ENCODE measurements at places on chromosomes 3 and 15.

DNA sequence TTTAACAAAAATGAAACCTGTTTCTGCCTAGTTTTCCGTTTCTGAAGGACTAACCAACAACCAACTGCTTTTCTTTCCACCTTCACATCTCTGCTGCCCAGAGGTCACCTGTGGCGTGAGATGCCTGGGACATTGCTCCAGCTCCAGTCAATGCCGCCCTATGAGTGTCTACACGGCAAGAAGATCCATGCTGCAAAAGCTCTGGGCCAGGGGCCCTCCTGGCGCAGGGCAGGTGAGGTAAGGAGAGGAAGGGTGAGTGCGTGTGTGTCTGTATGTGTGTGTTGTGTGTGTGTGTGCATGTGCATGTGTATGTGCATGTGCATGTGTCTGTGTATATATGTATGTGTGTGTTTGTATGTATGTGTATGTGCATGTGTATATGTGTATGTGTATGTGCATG is 131.4 kb downstream of the NSMCE3 start:
- no peaks in the 10 kb centered on the region for H3K4me1 ChIP-seq
- H3K4me3 ChIP-seq: no peak overlapping the region
- no peak overlapping the region for H3K27ac ChIP-seq
- no peak for DNase-seq
- H3K36me3 ChIP-seq: no peaks in the 10 kb centered on the region

DNA sequence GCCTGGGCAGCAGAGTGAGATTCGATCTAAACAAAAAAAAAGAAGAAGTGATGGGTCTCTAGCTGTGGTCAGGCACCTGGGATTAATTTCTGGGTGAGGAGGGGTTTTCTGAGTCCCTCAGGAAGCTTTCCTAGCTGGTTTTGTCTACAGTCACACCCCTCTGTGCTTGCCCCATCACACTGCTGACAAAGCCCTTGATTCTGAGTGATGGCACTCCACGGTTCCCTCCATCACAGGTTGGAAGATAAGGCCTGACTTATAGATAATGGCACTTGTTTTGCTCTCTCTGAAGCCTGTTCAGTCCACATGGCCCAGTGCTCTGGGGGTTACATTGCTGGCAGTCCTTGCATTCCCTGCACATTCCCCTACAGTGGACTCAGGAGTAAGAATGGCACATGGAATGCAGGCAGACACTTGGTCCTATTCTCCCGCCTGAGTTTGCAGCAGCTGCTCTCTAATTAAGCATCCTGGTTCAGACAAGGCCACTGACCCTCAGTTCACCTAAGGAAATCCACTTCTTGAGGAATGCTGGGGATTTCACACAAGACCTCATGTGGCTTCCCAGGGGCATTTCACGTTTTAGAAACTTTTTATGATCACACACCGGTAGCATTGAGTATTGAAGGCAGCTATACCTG is 81.0 kb upstream of the NMNAT3 start:
- no peak for DNase-seq
- H3K36me3 ChIP-seq: no peaks in the 10 kb centered on the region
- H3K27me3 ChIP-seq: no peaks in the 10 kb centered on the region
- H3K4me3 ChIP-seq: no peak overlapping the region
- H3K4me1 ChIP-seq: no peaks in the 10 kb centered on the region

GRCh38 chr3:39766433-39766832 is 43.0 kb upstream of the MYRIP start:
- H3K27me3 ChIP-seq: no peaks in the 10 kb centered on the region
- no peaks in the 10 kb centered on the region for H3K4me1 ChIP-seq
- H3K27ac ChIP-seq: no peak overlapping the region
- no peaks in the 10 kb centered on the region for H3K36me3 ChIP-seq
- no peak overlapping the region for H3K4me3 ChIP-seq

DNA sequence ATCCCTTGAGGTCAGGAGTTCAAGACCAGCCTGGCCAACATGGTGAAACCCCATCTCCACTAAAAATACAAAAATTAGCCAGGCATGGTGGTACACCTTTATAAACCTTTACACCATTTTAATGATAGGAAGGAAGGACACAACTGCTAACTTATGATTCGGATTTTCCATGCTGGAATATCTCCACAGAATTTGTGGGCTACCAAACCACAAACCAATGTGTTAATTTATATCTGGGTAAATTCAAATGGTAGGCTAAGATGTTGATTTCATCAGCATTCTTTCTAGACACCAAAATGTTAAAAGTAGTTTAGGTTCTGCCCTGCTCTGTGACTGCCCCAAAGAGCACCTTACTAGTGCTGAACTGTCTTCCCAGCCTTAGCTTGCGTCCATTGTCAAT is 72.8 kb downstream of the POLQ start:
- H3K36me3 ChIP-seq: peaks cover 45% of the 10 kb centered on the region
- H3K27me3 ChIP-seq: no peaks in the 10 kb centered on the region
- no peak overlapping the region for H3K27ac ChIP-seq
- DNase-seq: no peak
- no peaks in the 10 kb centered on the region for H3K4me1 ChIP-seq

DNA sequence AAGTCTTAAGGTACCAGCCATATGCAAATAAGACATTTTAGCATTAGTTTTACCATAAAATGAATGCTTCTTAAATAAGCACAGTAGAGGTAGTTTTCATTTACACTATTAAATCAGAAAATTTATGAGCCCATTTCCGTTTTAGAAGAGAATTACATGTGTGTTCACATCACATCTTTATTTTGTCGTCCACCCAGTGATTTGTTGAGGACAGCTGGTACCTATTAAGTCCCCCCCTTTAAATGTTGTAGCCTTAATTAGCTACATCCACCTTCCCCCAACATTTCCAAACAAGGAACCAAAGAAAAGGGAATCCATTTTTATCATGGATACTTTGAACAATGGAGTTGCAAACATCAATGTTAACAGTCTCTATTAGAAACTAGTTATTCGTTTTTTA is 6.8 kb downstream of the IL17RD start:
- peaks cover 41% of the 10 kb centered on the region for H3K4me1 ChIP-seq
- peak overlapping the region; percentile 60 for H3K27ac ChIP-seq
- DNase-seq: peak; percentile 74
- H3K4me3 ChIP-seq: no peak overlapping the region
- H3K36me3 ChIP-seq: no peaks in the 10 kb centered on the region

- H3K4me3 ChIP-seq: no peak overlapping the region
- H3K27me3 ChIP-seq: no peaks in the 10 kb centered on the region
- peaks cover 30% of the 10 kb centered on the region for H3K4me1 ChIP-seq
- H3K27ac ChIP-seq: no peak overlapping the region
These were observed 39.7 kb upstream of the AADAC start for GRCh38 chr3:151774235-151774634.

- no peaks in the 10 kb centered on the region for H3K27me3 ChIP-seq
- H3K4me3 ChIP-seq: no peak overlapping the region
- H3K27ac ChIP-seq: no peak overlapping the region
- no peak for DNase-seq
These were observed 42.8 kb upstream of the CGNL1 start for GRCh38 chr15:57333487-57333886.

DNA sequence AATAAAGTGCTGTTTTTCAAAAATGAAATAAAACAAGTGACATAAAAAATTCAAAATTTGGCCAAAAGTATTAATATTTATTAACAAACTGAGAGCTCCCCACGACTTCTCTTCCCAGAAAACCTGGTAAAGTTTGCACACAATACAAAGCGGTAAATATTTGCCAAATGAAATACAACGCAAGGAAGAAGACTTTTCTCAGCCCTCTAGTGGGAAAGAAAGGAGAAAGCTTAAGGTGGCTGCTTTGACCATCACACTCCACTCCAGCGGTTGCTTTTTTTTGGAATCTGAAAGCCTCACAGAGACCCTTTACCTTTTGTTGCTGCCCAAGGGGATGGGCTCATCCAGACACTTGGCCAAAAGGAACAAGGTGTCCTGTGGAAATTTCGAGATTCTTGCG is 1.1 kb upstream of the GK5 start:
- no peak for DNase-seq
- H3K4me1 ChIP-seq: no peaks in the 10 kb centered on the region
- H3K36me3 ChIP-seq: no peaks in the 10 kb centered on the region
- no peak overlapping the region for H3K27ac ChIP-seq
- H3K4me3 ChIP-seq: no peak overlapping the region
- H3K27me3 ChIP-seq: no peaks in the 10 kb centered on the region

DNA sequence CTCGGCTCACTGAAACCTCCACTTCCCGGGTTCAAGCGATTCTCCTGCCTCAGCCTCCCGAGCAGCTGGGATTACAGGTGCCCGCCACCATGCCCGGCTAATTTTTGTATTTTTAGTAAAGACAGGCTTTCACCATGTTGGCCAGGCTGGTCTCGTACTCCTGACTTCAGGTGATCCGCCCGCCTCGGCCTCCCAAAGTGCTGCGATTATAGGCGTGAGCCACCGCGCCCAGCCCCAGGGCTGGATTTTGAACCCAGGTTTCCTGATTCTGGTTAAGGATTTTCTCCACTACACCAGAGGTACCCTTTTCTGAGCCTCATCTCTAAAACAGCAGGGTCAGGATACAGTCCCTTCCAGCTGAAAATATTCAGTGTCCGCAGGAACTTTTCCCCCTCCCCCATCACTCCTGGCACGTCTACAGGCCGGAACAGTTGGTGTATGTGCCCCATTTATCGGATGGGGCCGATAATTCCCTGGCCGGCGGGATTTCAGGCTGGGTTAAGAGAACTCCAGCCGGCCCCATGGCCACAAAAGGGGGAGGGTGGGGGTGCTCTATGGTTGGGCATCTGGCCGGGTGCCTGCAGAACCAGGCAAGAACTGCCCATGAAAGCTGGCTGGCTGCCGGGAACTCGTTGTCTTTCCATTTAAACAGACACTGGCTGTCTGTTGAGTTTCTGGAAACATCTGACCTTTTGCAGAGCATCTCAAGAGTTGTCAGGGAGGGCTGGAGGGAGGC is 26.8 kb upstream of the SEMA4B start:
- peaks cover 6% of the 10 kb centered on the region for H3K4me1 ChIP-seq
- no peak for DNase-seq
- no peaks in the 10 kb centered on the region for H3K27me3 ChIP-seq
- H3K27ac ChIP-seq: no peak overlapping the region

DNA sequence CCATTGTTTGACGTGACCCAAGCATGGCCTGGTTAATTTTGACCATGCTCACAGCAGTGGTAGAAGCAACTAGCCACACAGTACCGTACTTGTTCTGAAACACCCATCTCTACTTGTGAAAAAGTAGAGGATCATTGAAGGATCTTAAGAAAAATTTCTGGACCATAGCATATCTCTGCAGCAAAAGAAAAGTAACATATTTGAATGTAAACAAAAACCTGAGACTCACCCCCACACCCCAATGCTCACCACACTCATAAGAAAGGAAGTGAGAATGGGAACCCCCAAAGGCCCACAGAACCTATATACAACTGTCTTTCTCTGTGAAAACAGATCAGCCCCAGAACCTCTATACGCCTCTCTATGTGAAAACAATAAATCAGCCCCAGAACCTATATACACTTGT is 33.8 kb upstream of the TFRC start:
- no peaks in the 10 kb centered on the region for H3K4me1 ChIP-seq
- no peaks in the 10 kb centered on the region for H3K36me3 ChIP-seq
- no peaks in the 10 kb centered on the region for H3K27me3 ChIP-seq
- no peak overlapping the region for H3K27ac ChIP-seq
- no peak overlapping the region for H3K4me3 ChIP-seq

DNA sequence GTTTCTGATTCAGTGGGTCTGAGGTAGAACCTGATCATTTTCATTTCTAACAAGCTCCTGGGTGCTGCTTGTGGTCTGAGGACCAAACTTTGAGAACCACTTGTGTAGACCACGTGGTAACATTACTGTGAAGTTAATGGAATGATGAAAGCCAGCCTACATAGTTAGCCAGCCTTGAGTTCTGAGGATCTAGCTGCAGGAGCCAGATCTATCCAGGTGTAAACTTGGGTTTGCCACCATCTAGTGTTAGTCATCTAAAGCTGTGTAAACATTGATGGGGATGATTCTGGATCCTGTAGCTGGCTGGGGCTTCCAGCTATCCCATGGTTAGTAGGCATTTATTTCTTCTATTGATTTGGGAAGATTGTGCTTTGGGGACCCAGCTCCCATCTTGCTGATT is 170.0 kb downstream of the TMEM108 start:
- DNase-seq: no peak
- no peaks in the 10 kb centered on the region for H3K36me3 ChIP-seq
- peaks cover 33% of the 10 kb centered on the region for H3K4me1 ChIP-seq
- no peaks in the 10 kb centered on the region for H3K27me3 ChIP-seq
- H3K27ac ChIP-seq: no peak overlapping the region
- H3K4me3 ChIP-seq: no peak overlapping the region

DNA sequence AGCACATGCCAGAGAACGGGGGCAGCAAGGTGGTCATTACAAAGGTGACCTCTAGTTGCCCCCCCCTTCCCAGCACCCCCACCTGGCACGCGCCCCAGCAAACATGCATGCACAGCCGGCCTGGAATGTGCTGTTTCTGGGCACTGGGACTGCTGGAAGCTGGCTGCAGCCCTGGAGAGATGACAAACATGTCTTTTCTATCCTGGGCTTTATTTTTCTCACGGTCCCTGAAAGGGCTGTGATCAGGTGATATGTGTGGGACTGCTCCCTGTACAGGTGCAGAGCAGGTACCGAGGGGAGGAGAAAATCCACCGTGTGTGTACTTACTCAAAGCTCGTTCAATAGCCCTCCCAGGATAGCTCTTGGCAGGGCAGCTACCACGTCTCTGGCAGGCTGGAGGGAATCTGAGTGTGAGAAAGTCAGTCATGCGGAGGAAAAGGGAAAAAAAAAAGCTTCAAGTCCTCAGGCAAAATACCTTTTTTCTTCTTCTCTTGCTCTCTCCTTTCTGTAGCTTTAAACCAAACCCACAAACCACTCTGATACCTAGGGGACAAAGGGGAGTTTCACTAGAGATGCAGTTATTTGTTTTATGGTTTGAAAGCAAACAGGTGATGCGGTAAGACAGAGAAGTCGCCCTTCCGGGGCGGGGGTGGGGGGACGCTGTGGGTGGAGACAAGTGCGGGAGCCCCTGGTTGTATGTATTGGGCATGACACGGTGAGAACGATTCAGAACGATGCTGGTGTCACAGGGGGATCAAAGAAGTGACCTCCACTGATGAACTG is 5.0 kb upstream of the HES1 start:
- H3K4me1 ChIP-seq: peaks cover 30% of the 10 kb centered on the region
- no peak overlapping the region for H3K27ac ChIP-seq
- H3K4me3 ChIP-seq: no peak overlapping the region
- DNase-seq: no peak
- no peaks in the 10 kb centered on the region for H3K27me3 ChIP-seq

DNA sequence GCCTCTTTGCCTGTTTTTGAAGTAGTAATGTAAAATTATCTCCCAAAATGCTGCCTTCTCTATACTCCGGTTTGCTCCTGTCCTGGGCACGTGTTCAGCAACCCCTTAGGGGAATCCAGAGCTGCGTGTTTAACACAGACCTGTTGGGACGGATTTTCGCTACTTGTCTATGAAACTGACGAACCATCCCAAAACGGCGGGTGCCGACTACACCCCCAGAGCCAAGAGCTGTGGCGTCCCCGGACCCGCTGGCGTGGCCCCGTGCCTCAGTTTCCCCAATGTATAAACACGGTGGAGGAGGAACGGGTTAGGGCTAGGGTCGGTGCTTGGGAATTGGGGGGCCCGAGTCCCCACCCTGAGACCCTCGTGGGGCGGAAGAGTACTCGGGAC is 473 bp downstream of the FHIT start:
- no peaks in the 10 kb centered on the region for H3K4me1 ChIP-seq

Measured in A673 (cell line).